HEK293T (cell line): ENCODE measurements at places on chromosomes 12 and 14.

GRCh38 chr14:84533791-84534190 is 996.2 kb upstream of the FLRT2 start:
- DNase-seq = no peak

DNA sequence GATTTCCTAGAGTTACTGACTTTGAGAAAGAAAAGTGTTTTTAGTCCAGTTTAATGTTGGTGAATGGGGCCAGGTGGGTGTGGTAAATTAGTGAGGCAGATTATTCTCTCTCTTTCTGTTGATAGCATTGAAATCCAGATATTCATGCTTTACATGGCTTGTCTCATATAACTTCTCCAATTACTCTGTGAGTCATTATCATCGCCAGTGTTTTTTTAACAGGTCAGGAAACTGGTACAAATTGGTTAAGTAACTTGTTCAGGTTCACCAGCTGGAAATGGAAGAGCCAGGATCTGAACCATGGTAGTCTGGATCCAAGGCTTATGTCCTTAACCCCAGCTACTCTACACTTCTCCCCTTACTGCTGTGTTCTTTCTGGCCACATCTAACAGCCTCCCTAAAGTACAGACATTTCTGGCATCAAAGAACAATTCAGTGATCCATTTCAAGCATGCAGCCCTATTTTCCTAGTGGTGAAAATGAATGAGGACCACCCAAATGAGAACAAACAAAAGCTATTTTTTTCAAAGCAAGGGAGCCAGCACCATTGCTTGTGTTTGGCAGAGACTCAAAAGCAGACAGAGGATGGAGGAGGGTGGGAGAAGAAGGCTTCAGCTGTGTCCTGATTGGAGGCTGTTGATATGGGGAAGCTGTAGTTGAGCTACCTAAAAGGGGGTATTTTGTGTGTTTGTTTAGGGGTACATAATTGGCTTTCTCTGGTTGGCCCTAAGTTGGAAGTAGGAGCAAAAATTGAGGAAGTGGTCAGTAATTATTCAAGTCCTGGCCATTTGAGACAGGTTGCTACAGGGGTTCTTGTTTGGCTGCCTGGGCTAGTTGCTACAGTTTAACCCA is 1.7 kb downstream of the IRAK3 start:
- no peak for DNase-seq

GRCh38 chr12:131314524-131315090 is 360.9 kb downstream of the ADGRD1 start:
- no peak for DNase-seq

GRCh38 chr14:32808644-32809043 is 130.0 kb upstream of the NPAS3 start:
- no peak for DNase-seq

GRCh38 chr12:64893961-64894360 is 69.5 kb downstream of the TBC1D30 start:
- DNase-seq = no peak

- DNase-seq = peak; percentile 51
Observed at GRCh38 chr14:49893309-49894213, 679 bp downstream of the ARF6 start.

- DNase-seq = peak; percentile 45
Observed at GRCh38 chr12:95473231-95473883, 595 bp upstream of the METAP2 start.

GRCh38 chr12:90102957-90103652 is 394.5 kb upstream of the ATP2B1 start:
- peak; percentile 43 for DNase-seq

- no peak for DNase-seq
Observed at GRCh38 chr12:130754234-130754901, 38.3 kb upstream of the RIMBP2 start.

GRCh38 chr14:89724628-89724960 is 229.9 kb downstream of the EFCAB11 start:
- DNase-seq = no peak

- DNase-seq = no peak
Observed at GRCh38 chr14:75542588-75543091, 20.4 kb downstream of the BATF start.

DNA sequence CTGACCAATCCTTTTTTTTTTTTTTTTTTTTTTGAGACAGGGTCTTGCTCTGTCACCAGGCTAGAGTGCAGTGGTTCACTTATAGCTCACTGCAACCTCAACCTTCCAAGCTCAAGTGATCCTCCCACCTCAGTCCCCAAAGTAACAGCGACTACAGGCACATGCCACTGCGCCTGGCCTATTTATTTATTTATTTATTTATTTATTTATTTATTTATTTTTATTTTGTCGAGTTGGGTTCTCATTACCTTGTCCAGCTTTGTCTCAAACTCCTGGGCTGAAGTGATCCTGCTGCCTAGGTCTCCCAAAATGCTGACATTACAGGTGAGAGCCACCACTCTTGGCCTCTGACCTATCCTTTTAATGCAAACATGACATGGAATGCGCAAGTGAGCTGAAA is 124.4 kb downstream of the GXYLT1 start:
- no peak for DNase-seq

- DNase-seq = no peak
Observed at GRCh38 chr14:66104486-66104885, 381.7 kb upstream of the CCDC196 start.

DNA sequence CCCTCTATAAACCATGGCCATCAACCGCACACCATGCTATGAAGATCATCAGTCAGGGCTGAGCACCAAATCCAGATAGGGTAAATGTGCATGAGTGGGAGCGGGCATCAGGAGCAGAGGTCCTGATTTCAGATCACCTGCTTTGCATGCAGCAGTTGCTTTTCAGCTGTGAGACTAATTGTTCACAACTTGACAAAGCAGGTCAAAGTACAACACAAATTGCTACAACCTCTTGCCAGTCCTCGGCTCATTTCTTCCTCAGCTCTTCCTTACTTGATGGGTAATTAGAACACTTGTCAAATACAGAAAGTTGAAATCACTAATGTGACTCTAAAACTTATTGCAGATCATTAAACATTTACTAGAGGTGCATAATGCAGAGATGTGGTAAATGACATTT is 171.6 kb downstream of the PPM1H start:
- DNase-seq = no peak

- DNase-seq = peak; percentile 56
Observed at GRCh38 chr14:87615822-87616679, 376.9 kb downstream of the GALC start.

DNA sequence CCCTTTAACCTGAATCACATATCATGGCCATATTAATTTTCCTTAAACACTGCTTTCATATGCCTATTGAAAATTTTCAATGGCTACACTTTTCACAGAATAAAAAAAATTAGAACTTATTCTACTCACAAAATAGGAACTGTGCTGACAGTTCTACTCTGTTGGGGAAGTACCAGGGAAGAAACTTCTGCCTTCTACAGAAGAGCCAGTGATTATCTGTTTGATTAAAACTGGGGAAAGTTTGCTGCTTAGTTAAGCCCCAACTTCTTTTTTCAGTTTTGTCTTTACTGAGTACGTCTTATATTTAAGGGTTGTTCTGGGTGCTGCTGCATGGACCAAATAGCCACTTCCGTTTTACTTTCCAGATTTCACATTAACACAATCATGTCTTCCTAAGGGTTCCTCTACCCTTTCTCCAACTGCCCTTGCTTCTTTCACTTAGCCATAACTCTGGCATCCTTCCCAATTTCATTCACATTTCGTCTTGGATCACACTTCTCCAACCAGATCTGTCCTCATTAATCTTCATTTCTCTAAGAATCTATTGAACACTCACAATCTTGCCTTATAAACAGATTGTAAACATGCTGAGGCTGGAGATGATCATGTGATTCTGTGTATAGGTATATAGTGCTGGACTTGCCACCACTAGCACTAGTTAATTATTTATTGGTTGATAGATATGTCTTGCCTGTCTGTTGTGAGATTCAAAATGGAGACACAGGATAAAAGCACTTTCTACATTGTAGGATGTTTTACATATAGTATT is 1.9 kb upstream of the SEL1L start:
- DNase-seq = no peak

DNA sequence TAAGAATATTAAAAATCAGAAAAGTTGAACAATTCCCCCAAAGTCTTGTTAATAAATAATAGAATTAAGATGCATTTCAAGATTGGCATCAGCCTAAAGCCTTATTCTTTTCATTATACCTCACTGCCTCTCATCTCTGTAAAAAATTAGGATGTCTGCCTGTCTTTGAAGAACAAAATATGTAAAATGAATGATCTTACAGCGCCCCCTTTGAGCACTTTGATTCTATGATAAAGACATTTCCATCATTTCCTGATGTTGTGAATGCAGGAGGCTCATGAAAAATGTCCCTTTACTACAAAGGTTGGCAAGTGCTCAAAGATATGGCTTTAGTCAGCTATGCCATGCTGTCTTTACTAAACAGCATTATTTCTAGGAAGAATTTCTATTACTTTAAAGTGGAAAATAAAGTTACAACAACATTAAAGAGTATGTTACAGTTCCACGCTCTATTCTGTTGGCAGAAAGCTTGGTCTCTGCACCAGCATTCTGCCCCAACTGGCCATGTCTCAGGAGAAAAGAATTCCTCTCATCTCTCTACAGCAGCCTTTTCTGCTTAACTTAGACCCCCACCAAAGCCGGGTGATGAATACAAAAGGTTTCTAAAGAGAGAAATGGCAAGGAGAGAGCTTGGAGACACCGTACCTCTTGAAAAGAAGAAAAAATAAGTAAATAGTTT is 95.1 kb downstream of the LLPH start:
- no peak for DNase-seq

GRCh38 chr14:105493921-105494605 is 3.0 kb downstream of the TEDC1 start:
- DNase-seq = no peak

GRCh38 chr12:104793285-104793684 is 164.8 kb downstream of the SLC41A2 start:
- DNase-seq = no peak

DNA sequence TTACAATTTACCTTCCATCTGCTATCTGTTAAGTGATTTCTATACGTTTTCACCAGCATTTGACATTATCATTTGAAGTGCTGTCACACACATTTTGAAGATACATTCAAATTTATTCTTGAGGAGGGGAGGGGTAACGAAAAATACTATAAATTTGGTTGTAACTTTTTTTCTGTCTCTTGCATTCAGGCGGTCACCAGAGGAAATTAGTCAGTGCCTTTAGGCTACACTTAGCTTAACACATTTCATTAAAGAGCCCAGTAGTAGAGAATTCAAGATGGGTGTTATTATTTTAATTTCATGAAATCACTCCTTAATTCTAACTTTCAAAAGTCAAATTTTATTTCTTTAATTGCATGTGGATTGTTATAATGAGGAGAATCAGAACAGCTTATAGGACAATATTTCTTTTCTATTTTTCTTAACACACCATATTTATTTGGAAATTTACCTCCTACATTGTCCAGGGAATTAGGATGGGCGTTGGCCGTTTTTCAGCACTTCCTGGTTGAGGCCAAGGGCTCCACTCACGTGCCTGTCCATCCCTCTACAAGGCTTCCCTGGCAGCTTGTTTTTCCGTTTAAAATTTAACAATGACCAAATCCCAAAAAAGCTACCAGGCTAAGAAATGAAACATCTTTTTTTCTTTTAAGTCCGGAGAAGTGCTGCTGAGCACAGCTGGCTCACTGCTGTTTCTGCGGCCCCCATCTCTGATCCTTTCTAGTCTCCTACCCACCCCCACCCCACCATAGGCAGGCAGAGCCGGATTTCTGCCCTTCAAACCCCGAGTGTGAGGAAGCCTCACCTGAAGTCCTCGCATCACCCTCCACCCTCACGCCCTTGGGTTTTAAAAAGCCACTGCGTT is 1.1 kb upstream of the FAR2 start:
- no peak for DNase-seq

DNA sequence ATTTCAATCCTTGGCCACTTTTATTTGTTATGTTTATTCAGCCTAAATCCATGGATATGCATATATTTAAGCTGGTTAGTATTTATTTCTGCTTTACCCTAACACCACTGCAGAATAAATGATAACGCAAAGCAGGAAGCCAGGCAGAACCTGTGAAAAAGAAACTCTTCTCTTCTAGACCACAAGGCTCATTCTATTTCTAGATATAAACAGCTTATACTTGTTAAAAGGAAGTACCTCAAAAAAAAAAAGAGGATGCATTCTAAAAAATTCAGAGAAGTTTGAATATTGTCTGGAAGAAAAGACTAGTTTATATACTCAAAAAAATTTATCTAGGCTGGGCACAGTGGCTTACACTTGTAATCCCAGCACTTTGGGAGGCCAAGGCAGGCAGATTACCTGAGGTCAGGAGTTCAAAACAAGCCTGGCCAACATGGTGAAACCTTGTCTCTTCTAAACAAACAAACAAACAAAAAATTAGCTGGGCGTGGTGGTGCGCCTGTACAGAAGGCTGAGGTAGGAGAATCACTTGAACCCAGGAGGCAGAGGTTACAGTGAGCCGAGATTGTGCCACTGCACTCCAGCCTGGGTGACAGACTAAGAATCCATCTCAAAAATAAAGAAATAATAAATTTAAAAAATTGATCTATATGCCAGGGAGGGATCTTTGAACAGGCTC is 55.8 kb downstream of the GALNT4 start:
- no peak for DNase-seq

DNA sequence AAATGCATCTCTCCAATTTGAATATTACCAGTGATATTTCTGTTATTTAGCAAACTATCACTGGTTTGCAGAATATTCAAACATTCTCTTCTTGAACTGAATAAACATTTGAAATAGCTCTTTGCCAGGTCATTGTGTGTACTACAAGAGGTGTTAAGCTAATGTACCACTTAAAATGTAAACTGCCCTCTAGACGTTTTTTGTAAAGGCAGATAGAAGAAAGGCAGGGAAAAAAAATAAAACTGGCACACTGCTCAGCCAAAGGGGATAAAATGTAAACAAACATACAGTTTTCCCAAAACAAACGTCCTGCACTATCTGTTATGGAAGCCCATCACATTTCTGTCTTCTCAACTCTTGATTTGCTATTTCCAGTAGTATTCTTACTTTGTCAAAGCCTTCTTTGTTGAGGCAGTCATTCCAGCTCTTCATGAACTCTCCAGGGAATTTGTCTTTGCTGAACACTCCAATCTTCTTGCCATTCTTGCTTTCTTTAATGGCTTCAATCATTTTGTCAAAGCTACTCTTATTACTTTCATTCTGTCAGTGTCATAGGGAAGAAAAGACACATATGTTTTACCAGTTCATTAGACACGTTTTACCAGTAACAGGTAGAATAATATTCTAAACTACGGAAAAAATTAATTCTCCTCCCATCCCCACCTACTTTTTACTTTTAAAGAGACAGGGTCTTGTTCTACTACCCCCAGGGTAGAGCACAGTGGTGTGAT is 13.7 kb downstream of the SUPT16H start:
- no peak for DNase-seq

GRCh38 chr14:22334627-22335026 is 254.4 kb downstream of the DAD1 start:
- DNase-seq = no peak

GRCh38 chr14:61677479-61677878 is 17.8 kb upstream of the HIF1A start:
- DNase-seq = no peak

DNA sequence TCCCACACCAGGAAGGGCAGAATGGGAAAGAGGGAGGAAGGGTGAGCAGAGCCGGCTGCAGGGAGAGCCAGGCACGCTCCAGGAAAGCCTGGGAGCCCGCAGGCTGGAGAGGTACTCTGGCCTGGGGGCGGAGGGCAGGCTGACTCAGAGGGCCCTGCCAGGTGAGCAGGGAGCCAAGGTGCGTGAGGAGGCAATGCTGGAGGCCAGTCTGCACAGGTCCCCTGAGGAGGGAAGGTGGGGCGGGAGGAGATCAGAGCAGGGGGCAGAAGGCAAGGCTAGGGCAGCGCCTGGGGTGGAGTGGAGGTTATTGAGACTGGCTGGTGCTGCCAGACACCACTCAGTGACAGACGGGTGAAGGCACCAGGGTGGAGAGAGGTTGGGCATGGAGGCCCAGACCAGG is 385.0 kb downstream of the BCL11B start:
- DNase-seq = no peak

GRCh38 chr14:35747379-35747778 is 61.7 kb downstream of the RALGAPA1 start:
- DNase-seq = no peak
